CD4-positive, alpha-beta T cell treated with Interferon alpha-2 for 1 hour (primary cell): ENCODE measurements at places on chromosomes 6 and 20.

DNA sequence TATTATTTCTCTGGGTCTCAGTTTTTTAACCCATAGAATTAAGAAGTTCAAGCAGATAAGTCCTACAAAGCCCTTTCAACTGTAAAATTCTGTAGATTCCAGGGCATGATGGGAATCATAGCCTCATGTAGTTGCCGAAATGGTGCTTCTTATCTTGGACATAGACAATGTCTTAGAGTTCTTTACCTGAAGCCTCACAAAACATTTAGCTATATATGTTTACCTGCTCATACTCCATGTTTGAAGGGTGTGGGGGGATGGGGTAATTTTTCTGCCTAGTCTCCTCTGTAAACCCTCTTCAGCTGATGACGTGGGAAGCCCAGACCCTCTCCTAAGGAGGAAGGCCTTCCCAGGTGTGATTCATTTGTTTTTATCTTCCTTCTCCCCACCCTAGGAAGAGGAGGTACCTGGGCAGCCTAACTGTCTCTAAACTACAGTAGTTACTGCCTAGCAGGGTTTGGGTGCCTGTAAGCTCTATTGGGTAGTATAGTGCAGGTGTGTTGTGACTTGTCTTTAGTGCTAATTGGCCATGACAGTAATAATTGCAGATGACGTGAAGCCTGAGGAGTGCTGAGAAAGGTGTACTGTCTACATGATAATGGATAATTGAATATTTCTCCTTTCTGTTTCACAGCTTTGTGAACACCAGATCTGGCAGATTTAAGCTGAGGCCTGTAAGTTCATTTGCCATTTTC is 230.8 kb downstream of the TFAP2B start:
- DNase-seq, result no peak

DNA sequence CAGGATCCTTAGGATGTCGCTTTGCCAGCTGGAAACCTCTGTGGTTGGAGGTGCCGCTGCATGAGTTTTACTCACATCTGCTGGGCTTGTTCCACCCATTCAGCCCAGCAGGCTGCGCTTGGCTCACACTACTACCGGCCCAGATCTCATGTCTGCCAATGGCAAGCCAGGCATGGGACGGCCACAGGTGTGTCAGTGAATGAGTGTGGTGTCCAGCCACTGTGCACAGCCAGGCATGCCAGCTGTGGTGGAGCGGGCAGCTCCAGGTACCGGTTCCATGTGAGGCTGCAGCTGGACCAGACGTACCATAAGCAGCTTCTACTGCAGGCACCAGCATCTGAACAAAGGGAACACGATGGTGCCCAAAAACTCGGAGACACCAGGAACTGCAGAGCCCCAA is 33.1 kb upstream of the ASF1A start:
- DNase-seq, result no peak

DNA sequence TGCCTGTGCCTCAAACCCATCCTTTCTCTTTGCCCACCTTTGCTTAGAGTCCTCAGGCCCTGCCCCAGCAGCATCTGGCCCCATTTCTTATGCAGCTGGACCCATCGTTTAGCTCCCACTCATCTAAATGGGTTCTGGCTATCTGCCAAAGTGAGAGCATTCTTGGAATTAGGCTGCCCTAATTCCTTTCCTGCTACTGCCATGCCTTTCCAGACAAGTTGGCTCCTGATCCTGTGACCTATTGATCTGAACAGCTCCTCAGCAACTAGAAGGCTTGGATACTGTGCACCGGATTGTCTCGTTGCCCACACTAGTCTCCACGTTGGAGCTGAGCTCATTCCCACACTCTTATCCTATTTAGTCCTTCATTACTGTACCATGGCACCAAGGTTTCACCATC is 22.9 kb downstream of the DZANK1 start:
- DNase-seq, result no peak

DNA sequence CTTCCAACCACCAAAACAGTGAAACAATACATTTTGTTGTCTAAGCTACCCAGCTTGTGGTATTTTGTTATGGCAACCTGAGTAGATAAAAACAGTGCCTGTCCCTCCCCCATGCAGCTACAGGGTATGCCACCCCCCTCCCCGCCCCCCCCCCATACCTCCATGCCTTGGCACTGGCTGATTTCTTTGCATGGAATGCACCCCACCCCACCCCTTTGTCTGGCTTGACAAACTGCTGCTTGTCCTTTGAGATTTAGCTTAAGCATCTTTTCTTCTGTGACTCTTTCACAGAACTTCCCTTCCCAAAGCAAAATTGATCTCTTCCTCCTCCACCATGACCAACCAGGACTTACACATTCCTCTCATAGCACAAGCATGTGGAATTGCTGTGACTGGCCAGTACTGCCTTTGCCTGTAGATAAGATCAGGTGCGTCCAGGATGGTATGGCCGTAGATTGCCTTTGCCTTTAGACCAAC is 64.6 kb upstream of the ADGRF1 start:
- no peak for DNase-seq

DNA sequence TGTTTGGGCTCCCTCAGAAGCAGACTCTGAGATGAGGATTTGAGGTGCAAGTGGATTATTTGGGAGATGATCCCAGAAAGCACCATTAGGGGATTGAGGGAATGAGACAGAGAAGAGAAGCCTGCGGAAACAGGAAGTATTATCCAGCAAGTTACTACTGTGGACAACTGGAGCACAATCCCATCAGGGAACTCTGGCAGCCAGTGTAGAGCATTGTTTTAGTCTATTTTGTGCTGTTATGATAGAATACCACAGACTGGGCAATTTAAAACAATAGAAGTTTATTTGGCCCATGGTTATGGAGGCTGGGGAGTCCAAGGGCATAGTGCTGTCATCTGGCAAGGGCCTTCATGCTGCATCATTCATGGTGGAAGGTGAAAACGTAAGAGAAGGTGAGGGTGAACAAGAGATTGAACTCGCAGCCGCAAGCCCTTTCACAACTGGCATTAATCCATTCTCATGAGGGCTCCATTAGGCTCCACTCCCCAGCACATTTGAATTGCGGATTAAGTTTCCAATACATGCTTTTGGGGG is 43.5 kb upstream of the SLC9A8 start:
- no peak for DNase-seq
